ENCODE measurements at places on chromosomes 1 and 21.

GRCh38 chr1:11061652-11062365 lies 2.0 kb upstream of the SRM start:
- no peak for DNase-seq

GRCh38 chr1:200527670-200528069 lies 92.9 kb downstream of the KIF14 start:
- no peak for DNase-seq

GRCh38 chr1:212600071-212600915 lies 8.3 kb upstream of the ATF3 start:
- DNase-seq, result no peak

- DNase-seq, result no peak
Observed at GRCh38 chr1:37797750-37798345, 4.2 kb downstream of the MANEAL start.

- no peak for DNase-seq
Observed at GRCh38 chr21:31733551-31734149, 1.7 kb upstream of the SCAF4 start.

GRCh38 chr1:56825436-56825835 lies 6.2 kb upstream of the FYB2 start:
- DNase-seq, result no peak

GRCh38 chr1:191643060-191643459 lies 515.2 kb upstream of the RGS18 start:
- no peak for DNase-seq

DNA sequence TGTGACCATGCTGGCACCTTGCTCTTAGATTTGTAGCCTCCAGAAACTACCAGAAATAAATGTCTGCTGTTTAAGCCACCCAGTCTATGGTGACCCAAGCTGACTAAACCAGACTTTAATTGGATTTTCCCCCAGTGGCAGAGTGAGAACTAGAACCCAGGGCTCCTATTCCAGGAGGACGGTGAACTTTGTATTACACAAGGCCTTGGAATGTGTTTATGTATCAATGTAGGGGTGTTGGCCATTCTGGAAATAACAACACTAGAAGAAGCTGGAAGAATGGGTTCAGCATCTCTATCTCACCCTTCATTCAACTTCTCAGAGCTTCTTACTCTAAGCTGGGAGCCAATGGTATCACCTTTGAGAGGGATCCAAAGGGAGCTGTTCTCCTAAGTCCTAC lies 37.0 kb downstream of the ARHGEF11 start:
- no peak for DNase-seq

DNA sequence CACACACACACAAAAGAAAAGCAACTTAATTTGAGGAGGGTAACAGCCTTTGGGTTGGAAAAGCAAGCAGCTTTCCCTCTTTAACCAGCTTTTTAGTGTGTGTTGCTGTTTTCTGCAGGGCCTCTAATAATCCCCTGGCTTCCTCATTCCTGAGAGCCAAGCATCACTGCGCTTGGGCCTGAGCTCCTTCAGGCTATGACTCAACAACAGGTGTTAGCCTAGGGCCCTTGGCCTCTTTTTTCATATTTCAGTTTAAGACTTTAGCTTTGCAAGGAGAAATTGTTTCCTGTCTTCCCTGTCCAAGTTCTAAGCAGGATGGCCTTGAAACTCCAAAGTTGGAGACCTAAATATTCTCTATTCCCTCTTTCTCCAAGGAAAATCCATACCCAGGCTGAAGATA lies 26.2 kb upstream of the SNX27 start:
- no peak for DNase-seq

DNA sequence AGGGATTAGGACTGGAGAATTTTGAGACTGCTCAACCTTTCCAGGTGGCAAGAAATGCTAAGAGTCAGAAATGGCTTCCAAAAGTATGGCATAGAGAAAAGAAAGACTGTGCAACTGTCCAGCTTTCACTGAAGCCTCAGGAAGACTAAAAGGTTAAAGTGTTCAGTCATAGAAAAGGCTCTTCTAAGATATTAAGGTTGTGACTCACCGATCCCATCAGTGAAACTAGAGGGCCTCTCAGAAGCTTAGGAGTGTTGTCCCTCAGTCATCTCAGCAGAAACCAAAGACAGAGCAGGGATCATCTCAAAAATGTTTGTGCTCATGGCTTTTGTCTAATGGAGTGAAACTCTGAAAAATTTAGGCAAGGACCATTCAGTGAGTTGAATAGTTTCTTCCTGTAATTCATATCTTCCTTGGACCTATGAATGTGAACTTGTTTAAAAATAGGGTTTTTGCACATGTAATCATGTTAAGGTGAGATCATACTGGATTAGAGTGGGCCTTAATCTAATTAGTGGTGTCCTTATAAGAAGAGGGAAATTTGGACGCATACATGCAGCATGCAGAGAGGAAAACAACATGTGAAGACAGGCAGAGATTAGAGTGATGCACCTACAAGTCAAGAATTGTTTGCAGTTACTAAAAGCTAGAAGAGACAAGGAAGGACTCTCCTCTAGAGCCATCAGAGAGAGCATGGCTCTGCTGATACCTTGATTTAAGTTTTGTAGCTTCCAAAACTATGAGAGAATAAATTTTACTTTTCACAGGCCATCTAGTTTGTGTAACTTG lies 71.3 kb downstream of the RPE65 start:
- no peak for DNase-seq

- no peak for DNase-seq
Observed at GRCh38 chr1:70072231-70072751, 133.1 kb downstream of the LRRC40 start.

- DNase-seq, result no peak
Observed at GRCh38 chr1:2303016-2303775, 75.1 kb downstream of the SKI start.

GRCh38 chr1:151282883-151283725 lies 1.0 kb downstream of the ZNF687 start:
- peak; percentile 91 for DNase-seq

GRCh38 chr1:241926141-241926540 lies 31.4 kb upstream of the BECN2 start:
- DNase-seq, result no peak

DNA sequence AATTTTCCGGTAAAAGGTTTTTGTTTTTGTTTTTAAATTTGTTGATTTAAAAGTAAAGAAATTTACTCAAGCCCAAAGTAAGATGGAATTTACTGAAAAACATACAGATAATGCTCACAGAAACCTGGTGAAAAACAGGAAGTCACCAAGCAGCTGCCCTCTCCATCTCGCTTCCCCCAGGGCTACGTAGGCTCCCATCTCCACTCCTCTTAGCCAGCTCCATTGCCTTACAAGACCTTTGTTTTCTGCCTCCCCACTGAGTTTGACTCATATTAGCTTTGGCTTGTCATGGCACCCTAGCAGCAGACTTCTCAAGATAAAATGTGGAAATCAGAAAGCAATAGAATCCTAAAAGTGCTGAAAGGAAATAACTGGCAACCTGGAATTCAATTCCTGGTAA lies 57.9 kb downstream of the PHTF1 start:
- DNase-seq, result peak; percentile 54

DNA sequence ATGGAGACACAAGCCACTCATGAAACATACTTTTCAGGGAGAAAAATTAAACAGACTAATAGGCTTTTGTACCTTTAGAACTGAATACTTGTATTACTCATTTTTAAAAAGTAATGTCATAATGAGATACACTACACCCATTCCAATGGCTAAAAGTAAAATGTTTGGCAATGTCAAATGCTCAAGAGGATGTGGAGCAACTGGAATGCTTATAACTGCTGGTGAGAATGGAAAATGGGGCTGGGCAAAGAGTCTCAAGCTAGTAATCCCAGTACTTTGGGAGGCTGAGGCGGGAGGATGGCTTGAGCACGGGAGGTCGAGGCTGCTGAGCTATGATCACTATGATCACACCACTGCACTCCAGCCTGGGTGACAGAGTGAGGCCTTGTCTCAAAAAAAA lies 86.3 kb downstream of the NKAIN1 start:
- DNase-seq, result no peak

DNA sequence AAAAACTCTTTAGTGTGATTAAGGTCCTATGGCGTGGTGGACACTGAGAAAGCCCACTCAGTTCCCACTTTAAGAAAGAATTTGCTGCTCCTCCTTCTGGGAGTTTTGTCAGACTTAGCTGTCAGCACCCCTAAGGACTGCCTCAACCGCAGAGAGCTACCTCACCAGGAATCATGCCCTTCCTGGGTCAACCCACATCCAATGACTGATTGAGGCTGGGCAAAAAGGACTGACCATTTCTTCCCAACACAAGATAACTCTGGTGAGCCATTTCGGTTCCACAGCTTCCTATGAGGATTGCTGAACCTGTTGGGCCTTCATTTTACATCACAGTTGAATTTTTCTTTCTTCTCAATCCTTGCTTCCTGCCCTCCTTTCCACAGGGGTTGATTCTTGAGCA lies 197.9 kb downstream of the NCAM2 start:
- no peak for DNase-seq

DNA sequence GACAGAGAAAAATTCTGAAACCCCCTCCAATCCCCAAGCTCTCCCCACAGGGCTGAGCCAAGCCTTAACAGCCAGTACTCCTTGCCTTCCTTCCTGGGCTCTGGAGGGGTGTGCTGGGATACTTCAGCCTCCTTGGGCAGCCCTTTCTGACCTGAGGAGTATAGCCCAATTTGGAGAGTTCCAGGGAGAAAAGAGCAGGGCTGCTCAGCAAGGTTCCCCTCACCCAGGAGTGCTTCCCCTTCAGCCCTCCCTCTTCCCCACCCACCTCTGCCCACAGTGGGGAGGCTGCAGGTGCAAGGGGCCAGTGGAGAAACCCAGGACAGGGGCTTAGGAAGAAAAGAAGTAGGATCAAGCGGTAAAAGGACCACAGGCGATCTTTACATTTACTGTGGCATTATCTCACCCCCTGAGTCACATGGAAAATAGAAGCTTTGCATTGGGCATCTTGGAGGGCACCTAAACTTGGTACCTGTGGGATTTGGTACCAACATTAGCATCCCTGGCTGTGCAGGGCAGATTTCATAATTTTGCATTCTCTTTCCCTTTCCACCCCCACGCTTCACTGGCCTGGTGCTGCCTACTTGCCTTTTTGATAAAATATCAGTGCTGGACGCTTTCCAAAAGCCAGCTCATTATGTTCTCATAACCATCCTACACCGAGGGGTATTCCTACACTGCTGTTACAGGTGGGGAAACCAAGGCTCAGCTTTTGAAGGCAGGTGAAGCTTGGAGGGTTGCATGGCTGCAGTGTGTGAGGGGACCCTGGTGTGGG lies 2.8 kb upstream of the ADORA1 start:
- no peak for DNase-seq

- DNase-seq, result peak; percentile 83
Observed at GRCh38 chr1:87132284-87132870, 196.3 kb upstream of the LMO4 start.

GRCh38 chr1:95364546-95364945 lies 130.5 kb downstream of the RWDD3 start:
- DNase-seq, result peak; percentile 28

GRCh38 chr1:25989440-25990234 lies 8.2 kb downstream of the PAFAH2 start:
- no peak for DNase-seq

GRCh38 chr1:87197156-87197555 lies 131.5 kb upstream of the LMO4 start:
- no peak for DNase-seq

DNA sequence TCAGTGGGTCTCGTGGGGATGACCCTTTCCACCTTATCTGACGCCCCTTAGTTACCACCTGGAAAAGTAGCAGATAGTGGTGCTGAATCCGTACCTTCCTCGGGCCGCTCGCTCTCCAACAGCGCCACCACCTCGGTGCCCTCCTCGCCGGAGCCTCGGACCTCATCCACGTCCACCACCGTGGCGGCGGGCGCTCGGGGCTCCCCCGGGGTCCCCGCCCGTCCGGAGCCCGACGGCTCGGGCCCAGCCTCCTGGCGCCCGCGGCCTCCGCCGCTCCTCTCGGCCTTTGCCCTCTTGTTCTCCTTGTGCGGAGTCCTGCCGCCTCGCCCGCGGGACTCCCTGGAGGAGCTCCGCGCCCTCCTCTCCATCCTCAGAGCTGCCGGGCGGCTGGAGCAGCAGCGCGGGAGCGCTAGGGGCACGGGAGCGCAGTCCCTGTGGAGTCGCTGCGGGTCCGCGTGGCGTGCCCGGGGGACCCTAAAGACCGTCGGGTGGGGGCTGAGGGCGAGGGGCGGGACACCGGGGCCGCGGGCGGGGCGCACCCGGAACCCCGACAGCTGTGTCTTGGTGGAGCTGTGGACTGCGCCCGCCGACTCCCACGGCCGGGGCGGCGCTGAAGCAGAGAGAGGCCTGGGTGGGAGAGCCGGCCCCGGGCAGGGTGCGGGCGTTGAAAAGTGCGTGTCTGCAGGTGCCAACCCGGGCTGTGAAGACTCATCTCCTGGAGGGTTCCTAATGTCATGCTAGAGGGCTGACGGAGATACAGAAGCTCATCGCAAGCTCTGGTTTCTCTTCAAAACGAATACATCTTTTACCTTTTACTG lies at the start of gene NPHS2:
Gene NPHS2, minus strand, starts transcription at position 452 of the 818 bp plus-strand sequence. Its CDS starts 84 bp downstream, at position 368.
- peak; percentile 78 for DNase-seq

- DNase-seq, result no peak
Observed at GRCh38 chr1:55781944-55782482, 566.8 kb upstream of the USP24 start.

DNA sequence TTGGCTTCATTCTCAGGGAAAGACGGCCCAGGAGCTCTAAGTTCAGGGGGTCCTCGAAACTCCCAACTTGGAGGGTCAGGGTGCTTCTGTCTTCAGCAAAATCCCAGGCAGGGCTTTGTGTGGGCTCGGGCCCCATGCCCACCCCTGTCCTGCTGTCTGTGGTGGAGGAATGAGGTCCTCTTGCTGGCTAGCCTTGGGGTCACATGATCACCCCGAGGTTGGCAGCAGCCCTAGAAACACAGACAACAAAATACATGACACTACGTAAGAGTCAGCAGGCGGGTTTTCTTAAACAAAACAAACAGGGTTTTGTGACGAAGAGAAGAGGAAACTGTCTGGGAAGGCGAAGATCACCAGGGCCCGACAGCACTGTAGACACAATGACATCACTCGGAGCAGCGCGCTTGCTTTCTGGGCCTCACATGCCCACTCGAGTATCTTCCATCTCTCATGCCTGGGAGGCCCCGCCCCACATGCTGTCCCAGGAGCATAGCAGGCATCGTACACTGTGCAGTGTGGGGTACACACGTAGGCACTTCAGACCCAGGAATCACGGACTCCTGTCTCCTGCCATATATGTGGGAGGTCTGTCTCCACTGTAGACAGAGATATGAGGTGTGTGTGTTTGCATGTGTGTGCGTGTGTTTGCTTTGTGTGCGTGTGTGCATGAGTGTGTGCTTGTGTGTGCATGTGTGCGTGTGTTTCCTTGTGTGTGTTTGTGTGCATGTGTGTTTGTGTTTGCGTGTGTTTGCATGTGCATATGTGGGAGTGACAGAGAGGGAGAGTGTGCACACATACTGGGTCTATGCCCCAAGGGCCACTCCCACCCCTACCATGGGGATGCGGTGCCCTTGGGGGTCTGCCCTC lies 94.7 kb downstream of the SIK1 start:
- DNase-seq, result no peak

- no peak for DNase-seq
Observed at GRCh38 chr1:237884237-237884636, 6.5 kb downstream of the ZP4 start.

- DNase-seq, result no peak
Observed at GRCh38 chr1:5408401-5408800, 583.8 kb downstream of the NPHP4 start.

GRCh38 chr21:34956416-34957316 lies 92.4 kb downstream of the RUNX1 start:
- DNase-seq, result no peak
